ENCODE measurements at places on chromosomes 12 and 14.

- peak; percentile 97 for DNase-seq
Measured at GRCh38 chr14:51006781-51007211, 62.5 kb upstream of the PYGL start.

GRCh38 chr12:124098101-124098757, 125.2 kb downstream of the ZNF664 start:
- DNase-seq: no peak

- DNase-seq: no peak
Measured at GRCh38 chr12:109277899-109278762, 31.0 kb downstream of the FOXN4 start.

- DNase-seq: peak; percentile 69
Measured at GRCh38 chr12:48119078-48119833, at the start of gene PFKM. PFKM (plus strand) TSS chr12:48119364; CDS start chr12:48122775, 3,411 bp downstream.

GRCh38 chr12:69024907-69025306, 91.9 kb upstream of the CPM start:
- DNase-seq: no peak

GRCh38 chr12:56900583-56900982, 33.6 kb downstream of the SDR9C7 start:
- DNase-seq: no peak

DNA sequence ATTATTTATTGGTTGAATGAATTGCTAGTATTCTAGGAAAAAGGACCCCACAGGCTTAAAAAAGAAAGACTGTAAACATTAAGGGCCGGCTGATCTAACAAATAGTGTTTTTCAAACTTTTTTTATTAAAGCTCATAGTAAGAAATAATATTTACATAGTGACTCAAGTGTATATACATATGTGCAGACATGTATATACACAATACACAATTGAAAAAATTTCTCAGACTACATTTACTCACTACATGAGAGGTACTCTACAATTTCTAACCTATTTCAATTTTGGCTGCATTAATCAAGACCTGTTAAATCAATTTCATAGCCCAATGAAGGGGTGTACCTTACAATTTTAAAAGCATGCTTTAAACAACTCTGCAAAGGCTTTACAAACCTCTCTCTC, 17.5 kb downstream of the KCNH5 start:
- DNase-seq: no peak

GRCh38 chr12:111687255-111687654, 1.4 kb downstream of the ACAD10 start:
- no peak for DNase-seq
